ENCODE measurements at places on chromosomes 7 and 10. TPM values are rescaled to one million over a fixed set of nuclear protein-coding genes. Genes with fewer than 3 reads are reported as not detected.

The BTBD16 gene
- total RNA-seq, result not detected

The GDF10 gene
- total RNA-seq, result not detected

The CLCN1 gene
- not detected for total RNA-seq

The RASA4 gene
- total RNA-seq, result 10.9 TPM

The PDAP1 gene
- total RNA-seq, result 182 TPM

The GALNT17 gene
- total RNA-seq, result 0.11 TPM

DNA sequence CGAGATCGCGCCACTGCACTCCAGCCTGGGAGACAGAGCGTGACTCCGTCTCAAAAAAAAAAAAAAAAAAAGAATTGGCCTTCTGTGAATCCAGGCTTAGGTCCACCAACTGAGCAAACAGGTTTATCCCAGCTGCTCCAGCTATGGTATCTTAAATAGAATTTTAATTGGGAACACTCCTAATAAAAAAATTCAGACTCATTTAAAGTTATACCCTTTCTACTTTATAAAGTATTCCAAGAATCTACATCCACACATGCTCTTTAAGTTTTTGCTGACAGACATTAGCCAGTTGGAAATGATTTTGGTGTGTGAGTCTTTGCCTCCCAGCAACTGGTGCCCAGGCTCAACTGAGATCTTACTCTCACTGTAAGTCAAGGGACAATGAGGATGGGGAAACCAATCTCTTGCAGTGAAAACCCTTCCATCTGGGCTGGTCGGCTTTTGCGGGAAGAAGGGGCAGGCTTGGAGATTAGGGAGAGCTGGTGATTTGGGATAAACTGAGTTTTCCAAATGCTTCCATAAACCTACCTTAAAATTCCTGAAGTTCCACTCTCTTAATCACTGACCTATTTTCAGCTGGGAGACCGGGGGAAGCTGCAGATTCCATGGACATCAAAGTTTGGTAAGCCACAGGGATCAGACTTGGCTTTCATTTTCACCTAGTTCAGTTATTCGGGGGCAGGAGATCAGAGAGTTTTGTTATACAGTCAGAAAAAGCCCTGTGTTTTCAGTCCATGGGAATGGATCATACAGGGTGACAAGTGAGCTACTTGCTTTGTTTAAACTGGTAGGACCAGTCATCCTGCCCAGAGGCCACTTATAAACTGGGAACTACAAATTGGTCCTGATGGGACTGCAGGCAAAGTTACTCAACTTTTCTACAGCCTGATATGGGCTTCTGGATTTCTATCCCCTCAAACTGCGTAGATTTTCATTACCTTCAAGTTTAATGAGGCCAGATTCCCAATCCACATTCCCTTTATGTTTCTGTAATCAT is 89.3 kb upstream of the ZNF746 start:
- DNase-seq, result no peak

DNA sequence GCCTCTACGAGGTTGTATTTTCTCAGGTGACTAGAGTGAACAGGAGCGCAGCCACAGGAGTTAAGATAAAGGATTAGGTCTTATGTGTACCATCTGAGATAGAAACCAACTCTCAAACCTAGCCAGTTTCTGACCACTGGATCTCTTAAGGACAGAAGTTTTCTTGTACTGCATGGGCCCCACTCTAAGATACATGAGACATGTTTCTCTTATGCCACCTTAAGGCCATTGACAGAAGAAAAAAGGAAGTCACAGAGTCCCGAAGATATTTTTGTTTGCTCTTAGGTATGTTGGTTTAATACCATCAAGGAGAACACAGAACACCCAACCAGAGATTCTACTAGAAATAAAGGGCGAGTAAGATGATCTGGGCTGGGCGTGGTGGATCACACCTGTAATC is 335.8 kb downstream of the FRMD4A start:
- DNase-seq, result no peak

GRCh38 chr7:127888411-127888810 is 142.8 kb downstream of the LRRC4 start:
- DNase-seq, result no peak

- DNase-seq, result no peak
These were observed 36.0 kb downstream of the CLEC2L start for GRCh38 chr7:139559364-139560105.

DNA sequence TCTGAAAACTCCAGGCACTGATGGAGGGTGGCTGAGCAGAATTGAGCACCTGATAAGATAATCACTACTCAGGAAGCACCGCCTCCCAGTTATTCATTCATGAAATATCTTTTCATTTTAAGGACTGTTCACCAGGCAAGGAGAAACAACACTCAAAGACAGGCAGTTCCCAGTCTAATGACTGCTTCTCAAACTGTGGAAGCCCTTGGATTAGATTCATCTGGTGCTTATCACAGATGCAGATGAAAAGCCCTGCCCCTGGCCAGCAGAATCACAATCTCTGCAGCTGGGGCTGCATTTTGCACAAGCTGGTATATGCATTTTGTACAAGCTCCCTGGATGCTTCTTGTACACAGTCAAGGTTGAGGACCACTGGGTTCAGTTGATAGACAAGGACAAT is 109.7 kb downstream of the ELMO1 start:
- DNase-seq, result no peak

- DNase-seq, result no peak
These were observed 851 bp downstream of the AKR1E2 start for GRCh38 chr10:4826792-4827324.

- DNase-seq, result no peak
These were observed 191.9 kb downstream of the MDFIC start for GRCh38 chr7:115113776-115114175.

DNA sequence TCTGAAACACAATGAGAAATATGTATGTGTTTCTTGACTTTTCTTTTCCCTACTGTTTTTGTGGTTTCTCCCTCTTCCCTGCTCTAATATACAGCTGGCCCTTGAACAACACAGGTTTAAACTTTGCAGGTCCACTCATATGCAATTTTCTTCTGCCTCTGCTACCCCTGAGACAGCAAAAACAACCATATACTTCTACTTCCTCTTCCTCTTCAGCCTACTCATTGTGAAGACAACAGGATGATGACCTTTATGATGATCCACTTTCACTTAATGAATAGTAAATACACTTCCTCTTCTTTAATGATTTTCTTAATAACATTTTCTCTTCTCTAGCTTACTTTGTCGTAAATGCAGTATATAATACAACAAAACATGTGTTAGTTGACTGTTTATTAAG is 35.0 kb upstream of the DGKB start:
- DNase-seq, result no peak

GRCh38 chr7:55174856-55175255 is 156.0 kb downstream of the EGFR start:
- no peak for DNase-seq

GRCh38 chr10:49357910-49358309 is 38.0 kb downstream of the DRGX start:
- DNase-seq, result no peak

DNA sequence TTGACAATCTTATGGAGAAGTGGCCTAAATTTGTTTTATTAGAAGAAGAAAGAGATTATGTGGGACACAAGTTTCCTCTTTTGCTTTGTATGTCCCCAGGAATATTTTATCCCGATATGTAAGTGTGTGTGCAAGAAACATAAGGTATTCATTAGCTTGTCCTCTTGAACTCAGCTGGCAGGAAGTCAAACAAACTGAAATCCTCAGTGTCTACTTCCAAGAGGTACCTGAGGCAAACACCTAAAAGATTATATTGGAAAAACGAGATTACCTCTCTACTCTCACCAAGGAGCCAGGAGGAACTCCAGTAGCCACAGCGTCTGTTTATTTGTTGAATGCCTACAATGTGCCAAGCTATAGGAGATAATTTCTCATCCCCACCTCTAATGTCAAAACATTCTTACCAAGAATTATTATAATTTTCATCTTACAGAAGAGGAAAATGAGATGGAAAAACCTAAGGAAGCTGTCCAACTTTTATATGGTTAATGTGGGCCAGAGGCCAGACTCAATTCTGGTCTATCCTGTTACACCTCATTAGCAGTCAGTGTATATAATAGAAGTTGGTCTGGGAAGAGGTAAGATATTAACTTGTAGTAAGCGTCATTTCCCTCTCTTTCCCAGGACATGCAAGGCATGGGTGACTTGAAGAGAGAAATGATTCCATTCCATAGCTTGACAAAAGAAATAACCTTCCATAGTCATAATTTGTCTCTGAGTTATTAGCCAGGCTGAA is 692.7 kb downstream of the MAGI2 start:
- DNase-seq, result no peak

DNA sequence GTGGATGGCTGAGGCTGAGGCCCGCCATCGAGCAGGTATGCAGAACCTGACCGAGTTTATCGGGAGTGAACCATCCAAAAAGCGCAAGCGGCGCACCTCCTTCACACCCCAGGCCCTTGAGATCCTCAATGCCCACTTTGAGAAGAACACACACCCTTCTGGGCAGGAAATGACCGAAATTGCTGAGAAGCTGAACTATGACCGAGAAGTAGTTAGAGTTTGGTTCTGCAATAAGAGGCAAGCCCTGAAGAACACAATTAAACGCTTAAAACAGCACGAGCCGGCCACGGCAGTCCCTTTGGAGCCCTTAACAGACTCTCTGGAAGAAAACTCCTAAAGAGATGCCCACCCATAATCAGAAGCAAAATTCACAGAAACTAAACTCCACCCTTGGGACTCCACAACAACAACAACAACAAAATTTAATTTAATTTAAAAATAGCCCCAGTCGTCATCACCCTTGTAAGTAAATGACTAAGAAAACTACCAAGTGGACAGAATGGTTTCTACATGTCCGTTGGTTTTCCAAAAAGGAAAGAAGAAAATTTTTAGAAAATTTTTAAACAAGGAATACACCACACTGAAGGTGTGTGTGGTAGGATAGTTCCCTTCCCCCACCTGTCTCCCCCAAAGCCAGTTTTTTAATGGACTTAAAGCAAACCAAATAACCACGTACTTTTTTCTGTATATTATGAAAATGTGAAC is 101.7 kb upstream of the YAE1 start:
- DNase-seq, result no peak

DNA sequence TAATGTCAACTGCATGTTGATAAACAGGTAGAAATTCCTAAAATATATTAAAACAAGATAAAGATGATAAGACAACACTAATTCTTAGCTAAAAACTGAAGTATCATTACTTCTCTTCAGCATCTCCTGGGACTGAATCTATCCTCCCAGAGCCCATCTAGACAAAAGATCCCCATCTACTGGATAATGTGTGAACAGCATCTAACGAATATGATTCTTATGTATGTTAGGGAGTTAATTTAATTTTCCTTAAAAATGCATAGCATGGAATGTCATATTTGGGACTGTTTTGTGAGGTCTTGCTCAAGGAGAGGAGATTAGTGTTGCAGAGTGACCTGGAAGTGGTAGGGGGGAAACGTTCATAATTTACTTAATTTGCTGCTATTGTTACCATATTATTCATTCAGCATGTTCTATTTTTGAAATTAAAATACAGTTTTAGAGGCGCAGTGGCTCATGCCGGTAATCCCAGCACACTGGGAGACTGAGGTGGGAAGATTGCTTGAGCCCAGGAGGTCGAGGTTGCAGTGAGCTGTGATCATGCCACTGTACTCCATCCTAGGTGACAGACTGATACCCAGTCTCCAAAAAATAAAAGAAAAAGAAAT is 305.1 kb upstream of the CSTF2T start:
- peak; percentile 13 for DNase-seq

DNA sequence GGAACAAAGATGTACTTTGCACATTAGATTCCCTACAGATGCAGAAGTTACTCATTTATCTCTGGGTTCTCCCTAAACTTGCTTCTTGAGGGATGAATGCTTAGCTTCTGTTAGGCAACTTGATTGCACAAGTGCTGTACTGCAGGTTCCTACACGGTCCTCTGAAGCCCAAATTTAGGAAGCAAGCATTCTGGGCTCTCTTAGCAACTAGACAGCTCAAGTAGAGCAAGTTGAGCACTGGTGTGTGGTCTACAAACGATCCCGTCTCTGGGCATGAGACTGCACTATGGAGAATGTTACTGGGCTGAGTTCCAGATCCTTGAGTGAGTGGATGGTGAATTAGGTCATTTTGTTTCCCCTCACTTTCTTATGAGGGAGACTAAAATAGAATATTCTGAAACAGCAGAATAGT is 14.3 kb downstream of the SEMA3D start:
- no peak for DNase-seq

GRCh38 chr10:124013916-124014315 is 79.5 kb downstream of the CHST15 start:
- DNase-seq, result no peak

- no peak for DNase-seq
These were observed 40.3 kb downstream of the CPVL start for GRCh38 chr7:29105752-29106668.

DNA sequence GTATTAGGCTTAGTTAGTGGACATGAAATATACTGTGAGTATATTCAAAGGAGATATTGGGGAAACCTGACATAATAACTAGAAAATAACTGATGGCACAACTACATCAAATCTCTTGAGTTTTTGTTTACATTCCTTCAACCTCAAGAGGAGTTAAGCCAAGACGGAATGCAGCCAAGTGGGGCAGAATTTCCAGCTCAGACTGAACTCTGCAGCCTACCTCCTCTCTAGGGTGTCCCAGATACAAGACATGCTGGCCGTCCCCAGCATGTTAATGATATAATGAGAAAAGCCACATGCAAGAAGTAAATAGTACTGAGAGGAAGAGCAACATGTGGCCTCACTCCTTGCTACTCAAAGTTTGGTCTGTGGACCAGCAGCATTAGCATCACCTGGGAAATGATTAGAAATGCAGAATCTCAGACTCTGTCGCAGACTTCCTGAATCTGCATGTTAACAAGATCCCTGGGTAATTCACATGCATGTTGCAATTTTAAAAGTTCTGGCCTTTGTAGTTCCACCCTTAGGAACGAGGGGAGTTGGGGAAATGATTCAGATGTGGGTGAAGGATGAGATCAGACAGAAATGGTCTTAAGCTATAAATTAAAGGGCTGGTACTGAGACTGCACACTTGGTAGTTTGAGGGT is 118.4 kb upstream of the CACUL1 start:
- no peak for DNase-seq

DNA sequence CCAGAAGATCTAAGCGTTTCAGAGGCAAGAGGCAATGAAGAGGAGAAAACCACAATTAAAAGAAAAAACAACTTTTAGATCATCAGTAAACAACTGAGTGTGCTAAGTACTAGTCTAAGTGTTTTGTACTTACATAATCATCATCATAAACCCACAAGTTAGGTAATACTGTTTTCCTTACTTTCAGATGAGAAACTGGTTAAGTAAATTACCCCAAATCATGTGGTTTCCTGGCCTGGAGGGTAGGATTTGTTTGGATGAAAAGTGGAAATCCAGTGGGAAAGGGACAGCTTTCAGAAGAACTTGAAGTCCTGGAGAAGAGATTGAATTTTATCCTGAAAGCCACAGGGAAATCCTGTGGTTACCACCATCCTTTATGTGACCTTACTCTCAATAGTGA is 463.3 kb downstream of the LRMDA start:
- no peak for DNase-seq

Data from K562 (cell line).